ENCODE measurements at places on chromosomes 13 and 19.

GRCh38 chr13:104750377-104750776 is 1684.2 kb upstream of the SLC10A2 start:
- no peak for DNase-seq

GRCh38 chr19:51337861-51338562 is 3.9 kb downstream of the VSIG10L start:
- no peak for DNase-seq

GRCh38 chr19:3243819-3244700 is 19.6 kb downstream of the CELF5 start:
- DNase-seq, result peak; percentile 82

GRCh38 chr19:30310602-30311263 is 61.5 kb upstream of the ZNF536 start:
- no peak for DNase-seq

DNA sequence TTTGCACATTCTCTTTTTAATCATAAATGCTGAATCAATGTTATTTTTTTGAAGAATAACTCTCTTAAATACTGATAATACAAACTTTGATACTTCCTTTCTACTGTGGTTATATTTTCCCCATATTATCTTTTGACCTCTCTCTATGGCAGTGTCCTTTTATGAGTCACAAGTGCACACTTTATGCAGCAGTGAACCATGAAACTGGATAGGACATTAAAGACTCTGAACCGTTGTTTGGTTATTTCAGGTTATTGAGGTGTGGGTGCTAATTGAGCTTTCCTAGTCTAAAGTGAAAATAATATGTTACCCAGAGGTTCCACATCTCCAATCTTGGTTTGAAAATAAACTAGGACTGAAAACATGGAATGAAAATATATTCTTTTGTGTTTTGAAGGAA is 71.4 kb downstream of the DGKH start:
- no peak for DNase-seq

DNA sequence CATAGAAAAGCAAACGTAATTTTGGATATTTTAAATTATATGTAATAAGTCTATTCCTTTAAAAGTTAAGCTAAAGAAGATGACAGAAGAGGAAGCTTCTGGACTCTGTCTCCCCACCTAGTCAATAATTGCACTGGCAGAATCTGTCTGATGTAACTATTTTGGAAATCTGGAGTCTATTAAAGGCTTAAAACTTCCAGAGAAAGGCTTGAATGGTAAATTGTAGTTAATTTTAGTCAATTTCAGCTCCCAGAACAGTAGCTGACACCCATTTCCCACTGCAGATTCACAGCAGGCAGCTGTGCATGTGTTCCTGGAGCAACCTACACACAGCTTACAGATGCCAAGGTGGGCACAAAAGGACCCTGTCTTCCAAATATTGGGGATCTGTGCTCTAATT is 304.1 kb downstream of the PCDH20 start:
- no peak for DNase-seq

DNA sequence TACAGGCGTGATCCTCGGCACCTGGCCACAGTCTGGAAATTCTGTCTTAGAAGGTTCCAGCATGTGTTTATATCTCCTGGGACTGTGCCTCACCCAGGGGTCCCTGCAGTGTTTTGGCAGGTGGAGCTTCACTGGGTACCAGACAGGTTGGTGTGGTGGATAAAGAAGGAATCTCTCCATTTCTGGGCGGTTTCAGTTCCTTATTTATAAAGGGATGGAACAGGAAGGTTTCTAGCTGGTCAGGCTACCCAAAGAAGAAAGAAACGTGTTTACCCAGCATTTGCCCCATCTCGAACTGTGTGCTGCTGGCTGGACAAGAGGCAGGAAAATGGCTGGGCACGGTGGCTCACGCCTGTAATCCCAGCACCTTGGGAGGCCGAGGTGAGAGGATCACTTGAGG is 9.8 kb downstream of the PNPLA6 start:
- DNase-seq, result peak; percentile 58

DNA sequence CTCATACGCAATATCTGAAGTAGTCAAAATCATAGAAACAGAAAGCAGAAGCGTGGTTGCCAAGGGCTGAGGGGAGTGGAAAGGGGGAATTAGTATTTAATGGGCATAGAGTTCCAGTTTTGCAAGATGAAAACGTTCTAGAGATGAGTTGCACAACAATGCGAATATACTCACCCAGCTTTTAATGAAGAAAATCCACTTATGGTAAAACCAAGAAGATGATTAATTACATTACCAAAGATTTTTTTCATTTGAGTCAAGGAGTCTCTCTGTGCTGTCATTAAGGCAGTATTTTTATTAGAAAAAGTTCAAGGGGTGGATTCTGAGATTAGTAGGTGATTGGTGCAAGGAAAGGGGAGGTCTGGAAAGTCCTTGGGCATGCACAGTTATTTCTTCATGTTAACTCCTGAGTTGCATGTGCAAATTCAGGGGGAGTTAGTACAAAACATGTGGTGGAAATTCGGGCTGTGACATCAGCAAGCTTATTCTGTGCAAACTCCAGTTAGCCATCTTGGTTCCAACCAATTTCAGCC is 6.9 kb upstream of the CBY2 start:
- DNase-seq, result no peak

DNA sequence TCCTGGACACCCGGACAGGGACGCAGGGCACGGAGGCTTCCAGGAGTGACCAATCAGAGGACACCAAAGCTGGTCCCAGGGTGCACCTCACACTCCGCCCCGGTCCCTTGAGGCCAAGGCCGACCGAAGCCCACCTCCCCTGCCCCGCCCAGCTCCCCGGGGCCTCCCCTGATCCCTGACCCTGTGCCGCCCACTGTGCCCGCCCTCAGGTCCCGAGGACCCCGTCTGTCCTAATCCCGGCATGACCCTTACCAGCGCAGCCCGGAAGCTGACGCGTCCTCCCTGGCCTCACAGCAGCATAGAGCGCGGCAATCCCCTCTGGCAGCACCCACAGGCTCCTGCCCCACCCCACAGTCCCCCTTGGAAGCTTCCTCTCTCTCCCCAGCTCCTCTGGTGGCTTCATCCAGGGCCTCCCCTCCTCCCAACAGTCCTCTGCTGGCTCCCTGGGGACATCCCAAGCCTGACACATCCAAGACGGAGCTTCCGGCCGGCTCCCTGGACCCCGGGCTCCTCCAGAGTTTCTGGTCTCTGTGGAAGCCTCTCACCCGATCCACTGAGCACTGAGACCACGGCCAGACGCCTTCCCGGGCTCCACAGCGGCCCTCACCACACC is 7.4 kb upstream of the CDC34 start:
- no peak for DNase-seq

- DNase-seq, result no peak
Observed at GRCh38 chr13:103289681-103290080, 223.5 kb upstream of the SLC10A2 start.

DNA sequence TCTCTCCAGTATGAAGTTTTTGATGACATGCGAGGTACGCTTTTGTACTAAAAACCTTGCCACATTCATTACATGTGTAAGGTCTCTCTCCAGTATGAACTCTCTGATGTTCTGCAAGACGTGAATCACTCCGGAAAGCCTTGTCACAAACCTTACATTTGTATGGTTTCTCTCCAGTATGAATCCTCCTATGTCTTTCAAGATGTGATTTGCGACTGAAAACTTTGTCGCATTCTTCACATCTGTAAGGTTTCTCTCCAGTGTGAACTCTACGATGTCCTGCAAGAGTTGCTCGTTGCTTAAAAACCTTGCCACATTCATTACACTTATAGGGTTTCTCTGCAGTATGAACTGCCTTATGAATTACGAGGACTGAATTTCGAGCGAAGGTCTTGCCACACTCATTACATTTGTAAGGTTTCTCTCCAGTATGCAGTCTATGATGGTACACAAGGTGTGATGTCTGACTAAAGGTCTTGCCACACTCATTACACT is 16.5 kb downstream of the ZNF320 start:
- DNase-seq, result no peak

- no peak for DNase-seq
Observed at GRCh38 chr19:2208975-2209374, 27.2 kb downstream of the PLEKHJ1 start.

GRCh38 chr19:32241306-32241705 is 104.1 kb upstream of the ZNF507 start:
- DNase-seq, result no peak

GRCh38 chr19:49573425-49573824 is 6.9 kb downstream of the NOSIP start:
- DNase-seq, result no peak

GRCh38 chr13:112757759-112758086 is 67.9 kb downstream of the ATP11A start:
- no peak for DNase-seq

DNA sequence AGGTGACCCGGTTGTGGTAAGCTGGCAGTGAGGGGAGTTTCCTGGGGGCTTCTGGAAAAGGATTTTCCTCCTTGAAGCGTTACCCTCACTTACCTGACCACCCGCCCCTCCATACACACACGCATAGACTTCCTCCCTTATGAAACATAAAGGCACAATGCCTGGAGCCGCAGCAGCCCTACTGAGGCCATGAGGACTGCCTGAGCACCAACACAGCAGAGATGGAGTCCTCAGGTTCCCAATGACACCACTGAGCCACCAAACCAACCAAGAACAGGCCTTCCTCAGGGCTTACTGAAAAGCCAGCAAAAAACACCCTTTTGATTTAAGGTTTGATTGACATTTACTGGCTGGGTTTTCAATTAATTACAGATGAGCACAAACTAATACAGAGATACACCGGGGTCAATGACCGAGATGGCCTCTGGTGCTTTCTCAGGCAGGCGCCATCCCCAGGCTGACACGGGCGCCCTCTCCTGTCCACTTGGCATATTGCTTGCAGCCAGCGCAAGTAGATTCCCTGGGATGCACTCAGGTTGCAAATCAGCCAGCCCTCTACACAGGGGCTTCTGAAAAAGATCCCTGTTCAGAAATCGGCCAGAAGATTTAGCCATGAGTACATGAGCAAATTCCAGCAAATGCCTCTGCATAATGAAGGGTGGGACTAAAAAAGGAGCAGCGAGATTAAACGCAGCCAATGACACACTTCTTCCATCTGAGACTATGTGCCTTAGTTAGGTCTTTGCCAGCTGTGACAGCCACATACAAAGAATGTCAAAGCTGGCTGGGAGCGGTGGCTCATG is 14.8 kb downstream of the OPA3 start:
- DNase-seq, result peak; percentile 35

DNA sequence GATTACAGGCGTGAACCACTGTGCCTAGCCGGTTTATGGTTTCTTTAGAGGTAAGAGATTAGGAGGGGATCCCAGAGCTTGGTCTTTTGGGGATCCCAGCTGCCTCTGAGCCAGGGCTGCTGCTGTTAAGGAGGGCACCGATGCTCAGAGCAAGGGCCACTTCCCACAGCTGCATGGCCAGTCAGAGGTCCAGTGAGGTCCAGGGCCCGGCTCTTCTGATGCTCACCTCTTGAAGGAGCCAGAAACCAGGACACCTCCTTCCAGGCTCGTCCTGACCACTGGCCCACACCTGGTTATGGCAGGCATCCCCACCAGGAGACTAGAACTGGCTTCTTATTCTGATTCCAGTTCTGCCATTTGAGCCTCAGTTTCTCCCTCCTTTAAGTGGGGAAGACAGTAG is 149.0 kb downstream of the TEX29 start:
- no peak for DNase-seq

DNA sequence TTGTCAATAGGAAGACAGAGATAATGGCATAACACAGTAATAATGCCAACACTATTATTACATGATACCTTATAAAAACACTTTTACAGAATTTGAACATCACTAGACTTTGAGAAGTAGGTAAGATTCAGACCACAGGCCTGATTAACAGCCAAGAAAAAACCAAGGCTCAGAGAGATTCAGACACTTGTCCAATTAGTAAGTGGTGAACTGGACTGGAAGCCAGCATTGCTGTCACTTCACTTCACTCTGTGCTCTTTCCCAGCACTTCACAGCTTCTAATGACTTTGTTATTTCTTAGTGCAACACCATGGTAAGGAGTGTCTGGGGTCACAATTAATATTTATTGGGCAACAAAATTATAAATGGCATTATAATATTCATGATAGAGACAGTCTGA is 91.9 kb downstream of the TRPC4 start:
- DNase-seq, result no peak

GRCh38 chr13:107066355-107066754 is 498.4 kb upstream of the ARGLU1 start:
- DNase-seq, result no peak

DNA sequence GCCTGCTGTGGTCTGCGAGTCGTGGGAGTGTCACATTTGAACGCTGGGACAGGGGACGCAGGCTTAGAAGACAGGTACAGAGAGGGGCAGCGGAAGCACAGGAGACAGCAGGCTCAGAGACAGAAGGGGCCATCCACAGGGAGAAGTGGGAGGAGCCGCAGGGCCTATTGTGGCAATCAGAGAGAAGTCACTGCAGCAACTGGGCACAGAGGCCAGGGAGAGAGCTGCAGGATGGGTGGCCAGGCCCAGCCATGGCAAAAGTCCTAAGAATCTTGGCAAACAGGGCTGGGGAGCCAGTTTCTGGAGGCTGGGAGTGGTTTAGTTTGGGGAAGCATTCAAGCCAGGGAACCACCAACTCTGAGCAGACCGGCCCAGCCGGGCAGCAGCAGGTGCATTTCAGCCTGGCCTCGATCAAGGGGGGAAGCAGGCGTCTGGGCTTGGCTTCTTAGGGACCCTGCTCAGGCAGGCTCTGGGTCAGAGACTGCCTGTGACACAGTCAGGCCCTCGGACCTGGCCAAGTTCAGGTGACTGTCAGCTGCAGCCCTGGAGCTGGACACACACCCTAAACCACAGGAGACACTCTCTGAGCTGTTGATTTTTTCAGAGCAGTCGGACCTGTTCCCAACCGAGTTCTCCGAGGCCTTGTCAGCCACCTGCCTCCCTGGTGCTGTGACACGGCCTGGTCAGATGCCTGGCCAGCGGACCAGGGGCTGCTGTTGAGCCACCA is 11.8 kb downstream of the SH3GL1 start:
- DNase-seq, result no peak

GRCh38 chr19:35784503-35785338 is 9.4 kb downstream of the ARHGAP33 start:
- no peak for DNase-seq

GRCh38 chr13:50672025-50672424 is 171.5 kb downstream of the DLEU7 start:
- DNase-seq, result no peak

- no peak for DNase-seq
Observed at GRCh38 chr13:97015661-97016350, 21.5 kb upstream of the OXGR1 start.

DNA sequence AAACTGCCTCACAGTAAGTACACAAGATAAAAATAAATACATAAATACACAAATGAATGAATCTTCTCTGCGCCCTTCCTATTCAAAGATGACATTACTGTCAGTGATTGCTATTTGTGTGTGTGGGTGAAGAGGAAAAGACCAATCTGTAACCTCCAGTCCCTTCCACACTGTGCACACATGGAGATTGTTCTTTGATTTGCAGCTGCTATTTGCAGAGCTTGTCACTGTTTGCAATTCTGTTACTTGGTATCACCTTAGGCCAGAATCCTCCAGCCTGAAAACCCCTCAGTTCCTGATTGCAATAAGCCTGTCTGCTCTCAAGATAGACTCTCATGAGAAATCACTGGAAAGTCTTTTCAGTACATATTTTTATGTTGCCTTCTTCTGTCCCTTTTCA is 1314.9 kb downstream of the PCDH9 start:
- no peak for DNase-seq
